NCI-H774 (cell line): ENCODE measurements at places on chromosomes 2 and 18.
A peak's percentile ranks its signal among the peaks of the same experiment; 100 is the strongest.

DNA sequence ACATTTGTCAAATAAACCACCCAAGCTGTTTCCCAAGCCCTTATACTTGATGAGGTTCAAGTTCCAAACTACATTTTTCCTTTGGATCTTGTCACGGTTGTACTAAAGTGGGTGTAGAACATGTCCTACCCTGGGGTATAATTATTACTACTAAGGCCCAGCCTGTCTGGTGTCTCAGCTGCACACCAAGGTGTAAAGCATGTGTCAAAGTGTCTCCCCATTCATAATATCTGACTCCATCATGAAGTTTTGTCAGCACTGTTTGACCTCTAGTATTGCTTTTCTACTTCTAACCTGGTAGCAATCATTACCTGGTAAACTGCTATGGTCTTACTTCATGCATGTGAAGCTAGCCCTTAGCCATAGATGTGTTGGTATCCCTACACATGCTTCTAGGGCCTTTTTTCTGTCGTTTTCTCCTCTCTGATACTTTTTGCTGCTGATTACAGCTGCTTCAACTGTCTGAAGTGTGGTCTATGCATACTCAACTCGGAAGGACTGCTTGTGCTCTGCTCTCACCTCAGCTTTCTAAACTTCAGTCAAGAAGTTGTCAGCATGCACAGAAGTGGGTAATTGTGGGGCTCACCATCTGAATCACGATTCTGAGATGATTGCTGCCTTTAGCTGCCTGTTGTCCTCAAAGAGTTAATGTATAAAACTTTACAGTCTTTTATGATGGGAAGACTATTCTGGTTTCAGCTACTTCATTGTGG, 445.7 kb upstream of the TRIB2 start:
- no peak for DNase-seq

DNA sequence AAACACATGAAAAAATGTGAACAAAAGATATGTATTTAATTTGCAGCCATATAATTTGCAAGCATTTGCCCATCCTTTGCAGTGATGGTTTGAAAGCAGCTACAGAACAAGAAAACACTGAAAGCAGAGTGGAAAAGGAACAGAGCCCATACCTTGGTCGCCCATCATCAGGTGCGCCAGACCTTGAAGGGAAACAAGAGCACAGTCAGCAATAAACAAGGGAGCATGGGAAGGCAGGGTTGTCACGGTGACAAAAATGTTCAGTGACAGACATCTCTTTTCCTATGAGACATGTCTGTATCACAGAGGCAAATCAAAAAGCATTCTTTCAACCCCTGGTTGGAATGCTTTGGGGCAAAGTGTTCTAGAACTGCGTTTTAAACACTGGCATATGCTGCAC, 109.4 kb downstream of the NRXN1 start:
- DNase-seq: no peak

DNA sequence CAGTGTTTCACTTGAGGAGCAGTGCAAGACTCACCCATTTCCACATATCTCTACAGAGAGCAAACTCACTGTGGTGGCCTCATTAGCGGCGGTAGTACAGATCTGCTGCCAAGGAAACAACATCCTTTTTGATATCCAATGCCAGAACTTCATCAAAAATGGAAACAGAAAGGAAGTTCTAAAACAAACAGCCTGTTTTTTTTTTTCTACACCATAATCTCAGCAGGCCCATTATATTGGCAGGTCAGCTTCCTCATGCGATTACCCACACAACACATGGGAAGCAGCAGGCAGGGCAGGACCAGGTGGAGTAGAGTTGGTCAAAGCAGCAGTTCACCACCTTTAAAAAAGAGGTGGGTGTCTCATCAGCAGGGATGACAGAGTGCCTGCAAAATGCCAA, 678.9 kb upstream of the CELF4 start:
- DNase-seq: no peak

DNA sequence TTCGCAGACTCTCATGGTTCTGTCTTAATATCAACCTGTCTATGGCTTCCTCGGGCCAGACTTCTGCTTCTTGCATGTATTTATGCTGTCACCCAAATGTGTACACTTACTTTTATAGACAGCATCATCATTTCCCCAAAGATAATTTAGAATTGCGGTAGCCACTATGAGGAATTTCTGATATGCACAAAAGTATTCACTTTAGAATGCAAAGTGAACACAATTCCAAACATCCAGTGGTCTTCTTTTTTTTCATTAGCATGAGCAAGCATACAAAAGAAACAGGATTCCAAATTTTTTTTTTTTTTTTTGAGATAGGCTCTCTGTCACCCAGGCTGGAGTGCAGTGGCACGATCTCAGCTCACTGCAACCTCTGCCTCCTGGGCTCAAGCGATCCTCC, 21.0 kb upstream of the MCFD2 start:
- DNase-seq: no peak

- no peak for DNase-seq
These were observed 120.6 kb upstream of the TACR1 start for GRCh38 chr2:75319951-75320350.

- no peak for DNase-seq
These were observed 146.3 kb downstream of the RTN4 start for GRCh38 chr2:54903736-54904554.

- no peak for DNase-seq
These were observed 172.8 kb upstream of the SESTD1 start for GRCh38 chr2:179437430-179437829.

DNA sequence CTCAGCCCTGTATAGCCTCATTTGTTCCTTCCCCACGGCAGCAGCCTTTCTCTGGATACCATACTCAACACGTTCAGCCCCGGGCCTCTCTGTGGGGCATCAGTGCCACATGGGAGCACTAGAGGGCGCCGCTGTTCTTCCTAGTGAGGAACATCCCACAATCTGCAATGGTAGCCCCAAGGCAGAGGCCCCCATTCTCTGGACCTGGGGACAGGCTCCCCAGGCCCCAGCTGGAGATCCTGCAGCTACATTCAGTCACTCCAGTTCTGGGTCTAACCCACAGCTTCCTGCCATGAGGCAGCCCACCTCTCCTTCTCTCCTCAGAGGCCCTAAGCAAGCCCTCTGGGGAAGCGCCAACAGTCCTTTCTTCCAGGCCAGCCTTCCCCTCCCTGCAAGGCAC, 14.2 kb upstream of the SFXN5 start:
- peak; percentile 46 for DNase-seq

DNA sequence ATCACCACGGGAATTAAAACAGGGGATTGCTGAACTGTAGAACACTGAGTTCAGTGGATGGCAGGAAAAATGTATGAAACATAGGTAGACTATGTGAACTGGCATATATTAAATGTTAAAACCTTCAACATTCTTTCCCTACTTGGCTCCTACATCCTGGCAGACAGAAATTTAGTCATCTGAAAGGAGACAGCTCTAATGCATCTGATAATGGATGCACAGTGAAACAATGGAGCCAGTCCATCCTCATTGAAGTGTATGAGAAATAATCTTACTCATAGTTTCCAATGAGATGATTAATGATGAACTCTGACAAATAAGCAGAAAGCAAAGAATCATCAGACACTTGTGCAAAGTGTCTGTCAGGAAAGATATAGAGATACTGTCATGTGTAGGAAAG, 1629.7 kb upstream of the TMEFF2 start:
- no peak for DNase-seq

GRCh38 chr2:28268386-28268785, 124.3 kb upstream of the FOSL2 start:
- no peak for DNase-seq

DNA sequence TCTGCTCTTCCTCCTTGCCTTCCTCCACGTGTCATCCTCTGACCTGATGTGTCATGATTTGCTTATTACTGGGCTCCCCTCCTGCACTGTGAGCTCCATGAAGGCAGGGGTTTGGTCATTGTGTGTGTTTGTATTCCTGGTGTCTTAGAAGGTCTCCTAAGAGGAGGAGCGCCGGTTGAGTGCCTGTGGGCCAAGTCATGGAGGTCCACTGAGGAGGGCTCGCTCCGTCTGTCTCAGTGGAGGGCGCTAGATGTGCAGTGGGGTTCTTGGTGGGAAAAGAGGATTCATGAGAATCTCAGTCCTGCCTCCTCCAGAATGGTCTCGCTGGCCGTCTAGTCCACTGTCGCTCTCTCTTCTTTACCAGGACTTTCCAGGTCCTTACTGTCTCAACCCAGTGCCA, 100.2 kb downstream of the VWA3B start:
- no peak for DNase-seq

GRCh38 chr2:46849046-46849715, 66.4 kb downstream of the MCFD2 start:
- no peak for DNase-seq

- DNase-seq: no peak
These were observed 11.8 kb upstream of the TWSG1 start for GRCh38 chr18:9322744-9323143.

DNA sequence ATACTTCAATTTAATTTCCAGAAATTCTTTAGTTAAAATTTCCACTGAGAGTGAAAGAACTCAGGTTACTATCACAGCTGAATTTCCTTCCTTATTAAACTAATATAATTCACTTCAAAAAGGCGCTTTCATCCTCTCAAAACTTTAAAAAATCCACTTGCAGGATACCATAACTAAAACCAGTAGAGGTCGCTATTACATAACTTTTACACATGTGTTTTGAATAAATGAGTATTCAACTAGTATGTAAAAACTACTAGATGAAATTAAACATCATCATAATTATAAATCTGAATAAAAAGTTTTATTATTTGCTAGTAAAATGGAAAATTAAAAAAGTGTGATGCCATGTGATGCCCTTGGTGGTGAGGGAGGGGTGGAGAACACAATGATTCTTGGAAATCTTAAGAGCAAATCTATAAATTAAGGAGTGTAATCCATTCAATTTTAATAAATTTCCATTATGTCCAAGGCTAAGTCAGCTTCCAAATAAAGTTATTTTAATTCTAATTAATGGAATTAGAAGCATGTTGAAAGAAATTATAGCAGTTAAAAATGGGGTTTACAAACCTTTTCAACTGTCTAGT, 61.4 kb downstream of the SOS1 start:
- DNase-seq: peak; percentile 44

DNA sequence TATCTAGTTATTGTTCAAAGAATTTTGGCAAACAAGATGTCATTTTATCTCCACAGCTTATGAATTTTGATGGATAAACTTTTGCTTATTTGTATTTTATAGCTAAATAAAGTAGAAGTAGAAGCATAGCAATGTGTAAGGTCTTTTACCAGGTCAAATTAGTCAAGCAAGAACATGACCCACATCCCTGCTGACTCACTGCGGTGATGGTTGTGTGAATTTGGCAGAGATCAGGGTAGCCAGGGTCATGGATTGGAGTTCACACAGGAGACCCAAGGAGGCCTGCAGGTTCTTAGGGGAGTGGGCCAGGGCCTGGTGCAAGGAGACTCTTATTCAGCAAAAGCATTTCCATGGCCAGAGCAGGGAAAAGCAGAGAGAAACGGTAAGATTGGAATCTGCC, 18.7 kb downstream of the SP140 start:
- no peak for DNase-seq

GRCh38 chr2:127619877-127620705, 25.9 kb upstream of the GPR17 start:
- DNase-seq: no peak

DNA sequence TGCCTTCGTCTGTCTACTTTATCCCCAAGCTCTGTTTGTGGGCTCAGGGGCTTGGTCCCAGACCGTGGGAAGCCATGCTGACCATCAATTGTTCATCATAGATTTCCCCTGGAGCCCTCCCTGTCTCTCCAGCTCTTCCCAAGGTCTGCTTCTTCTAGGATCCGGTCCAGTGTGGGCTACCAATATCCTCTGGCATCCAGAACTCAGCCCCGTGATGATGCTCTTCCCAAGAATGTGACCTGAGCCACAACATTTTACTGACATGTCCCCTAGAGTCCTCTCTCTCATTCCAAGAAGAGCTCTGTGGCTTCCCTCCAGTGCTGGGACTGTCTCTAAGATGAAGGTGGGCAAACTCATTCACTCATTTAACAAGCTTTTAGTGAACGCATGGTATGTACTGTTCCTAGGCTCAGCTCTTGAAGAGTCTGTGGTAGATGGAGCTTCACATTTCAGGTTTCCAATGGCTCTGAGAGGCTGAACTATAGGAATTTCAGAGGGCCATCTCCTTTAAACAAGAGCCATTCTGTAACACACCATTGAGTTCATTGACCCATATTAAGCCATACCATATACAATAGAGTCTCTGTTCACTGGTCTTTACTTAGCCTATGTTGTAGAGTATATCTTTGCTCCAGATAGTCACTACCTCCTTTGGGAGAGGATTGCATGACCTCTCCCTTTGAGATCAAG, 142.0 kb upstream of the APCDD1 start:
- DNase-seq: no peak

- DNase-seq: no peak
These were observed 132.8 kb upstream of the TMEFF2 start for GRCh38 chr2:192327576-192327975.

DNA sequence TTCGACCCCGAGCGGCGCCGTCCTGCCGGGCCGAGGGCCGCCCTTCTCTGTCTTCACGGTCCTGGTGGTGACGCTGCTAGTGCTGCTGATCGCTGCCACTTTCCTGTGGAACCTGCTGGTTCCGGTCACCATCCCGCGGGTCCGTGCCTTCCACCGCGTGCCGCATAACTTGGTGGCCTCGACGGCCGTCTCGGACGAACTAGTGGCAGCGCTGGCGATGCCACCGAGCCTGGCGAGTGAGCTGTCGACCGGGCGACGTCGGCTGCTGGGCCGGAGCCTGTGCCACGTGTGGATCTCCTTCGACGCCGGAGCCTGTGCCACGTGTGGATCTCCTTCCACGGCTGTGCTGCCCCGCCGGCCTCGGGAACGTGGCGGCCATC, 45.0 kb downstream of the DDX18 start:
- DNase-seq: no peak

DNA sequence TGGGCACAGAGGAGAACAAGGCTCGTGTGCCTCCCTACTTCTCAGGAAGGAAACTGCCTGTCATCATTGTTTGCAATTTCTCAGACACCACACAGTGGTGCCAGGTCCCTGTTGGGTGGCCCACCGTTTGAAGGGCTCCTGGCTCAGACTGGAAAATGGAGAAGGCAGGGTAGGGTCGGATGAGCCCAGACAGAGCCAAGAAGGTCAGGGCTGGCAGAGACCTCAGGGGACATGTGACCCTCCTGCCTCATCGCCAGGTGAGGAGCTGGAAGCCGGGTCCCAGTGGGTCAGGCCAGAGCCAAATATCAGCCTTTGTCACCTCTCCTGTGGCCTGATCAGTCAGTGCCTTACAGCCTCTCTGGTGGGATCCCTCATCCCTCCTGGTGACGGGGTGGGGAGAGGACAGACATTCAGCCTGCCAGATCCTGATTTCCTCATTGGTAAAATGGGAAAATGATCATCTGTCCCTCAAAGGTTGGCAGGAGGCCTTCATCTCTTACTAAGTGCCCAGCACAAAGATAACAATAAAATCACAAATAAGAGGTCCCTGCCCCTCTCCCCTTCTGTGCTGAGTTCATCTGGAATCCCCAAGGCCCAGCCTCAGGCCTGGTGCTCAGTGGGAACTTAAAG, 117.6 kb downstream of the CAPN13 start:
- DNase-seq: no peak

DNA sequence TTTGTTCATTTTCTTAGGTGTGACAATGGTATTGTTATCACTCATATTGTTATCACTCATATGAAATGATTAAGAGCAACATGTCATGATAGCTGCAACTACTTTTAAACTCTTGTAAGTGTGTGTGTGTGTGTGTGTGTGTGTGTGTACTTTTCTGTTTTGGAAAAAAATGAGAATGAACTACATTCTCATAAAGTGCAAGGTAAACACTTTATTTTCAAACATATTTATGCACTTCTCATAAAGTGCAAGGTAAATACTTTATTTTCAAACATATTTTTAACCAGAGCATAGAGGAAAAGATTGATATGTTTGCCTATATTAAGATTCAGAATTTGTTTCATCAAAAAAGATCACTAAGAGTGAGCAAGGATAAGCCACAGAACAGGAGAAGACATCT, 99.8 kb downstream of the TEX51 start:
- no peak for DNase-seq
